ENCODE measurements at places on chromosomes 16 and 17.

GRCh38 chr16:15970202-15970601 lies 20.8 kb downstream of the ABCC1 start:
- DNase-seq = no peak

- DNase-seq = no peak
Measured at GRCh38 chr17:17420082-17420481, 56.7 kb upstream of the MED9 start.

DNA sequence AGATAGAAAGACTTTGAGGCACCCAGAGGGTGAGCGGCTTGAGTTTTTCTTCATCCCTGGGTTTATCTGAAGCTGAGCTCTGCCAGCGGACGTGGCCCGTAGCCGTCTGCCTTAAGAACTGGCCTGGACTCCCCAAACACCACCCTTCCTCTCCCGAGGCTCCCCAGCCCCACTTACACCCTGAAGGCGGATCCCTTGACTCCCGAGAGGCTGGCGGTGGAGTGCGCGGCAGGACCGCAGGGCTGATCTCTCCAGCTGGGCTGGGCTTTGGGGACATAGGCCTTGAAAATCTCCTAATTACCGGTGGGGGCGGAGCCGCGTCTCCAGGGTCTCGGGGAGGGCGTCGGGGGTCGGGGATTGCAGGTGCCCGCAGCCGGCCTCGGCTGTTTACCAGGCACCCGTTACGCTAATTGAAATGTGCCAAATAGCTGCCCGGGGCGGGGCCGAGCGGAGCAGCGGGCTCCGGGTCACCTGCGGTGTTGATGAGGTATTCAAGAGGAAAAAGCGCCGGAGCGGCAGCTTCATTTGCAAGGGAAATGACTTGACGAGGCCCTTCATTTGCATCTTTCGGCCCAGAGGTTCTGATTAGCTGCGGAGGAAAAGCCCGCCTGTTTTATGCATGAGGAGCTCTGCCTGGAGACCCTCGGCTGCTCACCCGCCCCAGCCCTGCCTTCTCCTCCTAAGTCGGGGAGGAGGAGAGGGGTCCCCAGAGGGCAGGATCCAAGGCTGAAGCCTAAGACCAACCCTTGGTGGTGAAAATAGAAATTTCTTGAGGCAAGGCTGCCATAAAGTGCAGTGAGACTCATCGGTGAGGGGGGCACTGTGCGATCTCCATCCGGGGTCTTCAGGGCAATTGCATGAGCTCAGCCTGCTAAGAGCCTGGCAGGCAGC lies 100.7 kb downstream of the MGAT5B start:
- DNase-seq = no peak

DNA sequence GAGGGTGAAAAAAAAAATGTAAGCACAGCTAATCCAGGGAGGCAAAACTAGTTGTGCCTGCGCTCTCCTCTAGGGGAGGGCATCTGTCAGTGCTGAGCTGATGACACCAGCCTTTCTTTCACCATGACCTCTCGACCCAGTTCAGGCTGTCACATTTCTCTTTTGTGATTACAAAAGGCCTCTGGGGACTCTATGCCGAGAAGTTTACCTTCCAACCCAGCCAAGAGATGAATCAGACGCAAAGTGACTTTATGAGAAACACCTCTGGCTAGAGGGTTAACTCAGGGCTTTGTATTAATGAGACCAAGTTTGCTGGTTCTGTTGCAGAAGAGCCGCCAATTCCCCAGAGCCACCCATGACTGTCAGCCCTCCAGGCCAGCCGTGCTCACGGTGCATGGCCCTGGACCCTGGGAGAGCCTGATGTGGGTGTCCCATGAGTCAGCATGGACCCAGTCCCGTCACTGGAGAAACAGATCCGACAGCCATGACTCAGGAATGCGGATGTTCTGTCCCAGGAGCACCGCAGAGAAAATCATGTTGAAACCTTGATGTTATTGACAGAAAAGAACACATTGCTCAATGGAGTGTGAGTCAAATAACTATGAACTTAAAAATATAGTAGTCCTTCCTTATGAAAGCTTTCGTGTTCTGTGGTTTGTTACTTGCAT lies 437.2 kb downstream of the HS3ST3B1 start:
- peak; percentile 98 for DNase-seq

DNA sequence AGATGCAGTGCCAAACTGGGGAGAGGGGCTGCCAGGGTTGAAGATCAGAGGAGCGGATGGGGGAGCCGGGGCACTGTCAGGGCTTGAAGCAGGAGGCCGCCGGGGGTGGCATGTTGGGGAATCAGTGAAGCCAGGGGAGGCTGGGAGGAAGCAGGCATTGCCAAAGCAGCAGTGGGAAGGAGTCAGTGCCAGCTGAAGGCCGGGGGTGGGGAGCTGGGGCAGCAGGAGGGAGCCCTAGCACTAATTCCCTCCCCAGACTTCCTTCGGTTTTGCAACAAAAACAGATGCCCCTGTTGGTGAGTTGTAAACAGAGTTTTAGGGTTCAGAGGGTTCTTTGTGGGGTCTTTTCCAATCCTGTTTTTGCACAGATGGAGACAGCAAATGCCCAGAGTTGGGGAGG lies 10.9 kb upstream of the TAC4 start:
- no peak for DNase-seq

DNA sequence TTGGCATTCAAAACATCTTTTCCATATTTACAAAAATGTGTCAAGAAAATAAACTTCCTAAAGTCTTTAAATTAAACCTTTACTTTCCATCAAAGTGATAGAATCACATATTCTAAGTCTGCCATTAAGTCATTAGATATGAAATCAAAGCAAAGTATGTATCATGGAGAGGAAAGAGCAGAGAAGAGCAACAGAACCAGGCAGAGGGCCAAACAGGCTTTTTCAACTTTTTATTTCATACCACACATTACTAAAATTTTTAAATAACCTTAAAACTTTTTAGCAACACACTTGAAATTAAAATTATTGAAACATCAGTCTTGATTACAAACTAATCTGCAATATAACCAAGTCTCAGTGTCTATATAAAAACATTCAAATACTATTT lies 13.8 kb downstream of the SIAH1 start:
- DNase-seq = no peak

- no peak for DNase-seq
Measured at GRCh38 chr16:84933774-84934631, 77.3 kb downstream of the ZDHHC7 start.

- DNase-seq = no peak
Measured at GRCh38 chr16:84738255-84739038, 38.6 kb downstream of the USP10 start.

GRCh38 chr17:71004413-71004812 lies 835.1 kb downstream of the KCNJ2 start:
- no peak for DNase-seq

- DNase-seq = no peak
Measured at GRCh38 chr17:33375103-33375502, 82.0 kb upstream of the ASIC2 start.

- no peak for DNase-seq
Measured at GRCh38 chr16:58119509-58119845, 9.7 kb downstream of the CFAP20 start.

DNA sequence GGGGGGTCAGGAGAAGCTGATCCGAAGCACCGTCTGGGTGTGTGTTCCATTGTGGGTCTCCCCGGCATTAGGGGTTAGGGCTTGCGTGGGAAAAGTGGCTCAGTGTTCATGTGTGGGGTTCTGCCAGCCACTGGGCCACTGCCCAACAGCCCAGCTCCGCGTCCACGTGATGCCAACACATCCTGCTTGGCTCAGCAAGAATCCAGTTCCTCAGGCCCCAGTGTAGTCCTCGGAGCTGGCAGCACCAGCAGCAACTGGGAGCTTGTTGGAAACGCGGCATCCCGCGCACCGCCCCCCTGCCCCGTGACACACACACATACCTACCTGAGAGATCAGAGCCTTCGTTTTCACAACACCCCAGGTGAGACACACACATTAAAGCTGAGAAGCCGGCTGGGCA lies 18.9 kb downstream of the LGALS9 start:
- no peak for DNase-seq

DNA sequence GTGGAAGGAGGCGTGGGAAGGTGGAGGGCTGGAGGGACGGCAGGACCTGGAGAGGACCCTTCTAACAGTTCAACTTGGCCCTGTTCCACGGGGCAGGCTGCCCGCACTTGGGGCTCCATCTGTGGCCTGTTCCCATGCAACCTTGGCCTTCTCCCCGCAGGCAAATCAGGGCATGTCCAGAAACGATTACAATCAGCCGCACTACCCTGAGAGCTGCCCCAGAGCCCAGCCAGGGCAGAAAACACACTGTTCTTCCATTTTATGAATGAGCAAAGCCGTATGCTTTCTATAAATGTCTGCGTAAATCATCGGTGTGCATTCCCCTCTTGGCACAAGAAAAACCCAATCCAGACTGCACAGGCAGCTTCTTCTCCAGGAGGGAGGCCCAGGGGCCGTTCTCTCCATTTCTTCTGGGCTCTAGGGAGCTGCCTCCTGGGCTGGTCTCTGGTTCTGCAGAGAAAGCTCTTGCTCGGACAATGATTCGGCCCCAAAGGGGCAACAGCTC lies 228.7 kb downstream of the SOX9 start:
- no peak for DNase-seq

DNA sequence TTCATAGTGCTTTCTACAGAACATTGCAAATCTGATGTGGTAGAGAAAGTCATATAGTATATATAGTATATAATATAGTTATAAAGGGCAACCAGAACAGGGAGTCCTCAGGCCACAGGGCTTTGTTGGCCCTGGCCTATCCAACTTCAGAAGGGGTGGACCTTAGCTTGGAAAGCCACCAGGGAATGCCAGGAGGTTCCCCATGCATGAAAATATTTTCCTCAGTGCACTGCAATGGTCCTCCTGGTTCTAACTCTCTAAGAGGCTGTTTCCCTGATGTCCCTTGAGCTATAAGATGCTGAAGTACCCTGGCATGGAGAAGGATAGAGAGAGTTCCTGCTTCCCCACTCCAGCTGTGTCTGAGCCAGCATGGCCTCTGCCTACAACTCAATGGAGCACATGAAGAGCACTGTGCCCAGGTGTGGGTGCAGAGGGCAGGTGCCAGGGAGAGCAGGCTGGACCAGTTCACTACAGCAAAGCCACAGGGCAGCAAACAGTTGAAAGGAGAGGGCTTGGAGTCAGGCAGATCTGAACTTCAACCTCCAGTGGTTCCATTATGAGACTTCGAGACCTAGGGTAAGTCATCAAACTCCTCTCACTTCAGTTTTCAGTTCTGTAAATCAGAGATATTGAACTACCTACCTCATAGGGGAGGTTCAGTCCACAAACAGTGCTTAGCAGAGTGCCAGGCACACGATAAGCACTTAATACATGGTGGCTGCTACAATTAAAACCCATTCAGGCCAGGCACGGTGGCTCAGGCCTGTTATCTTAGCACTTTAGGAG lies 183.1 kb downstream of the SALL1 start:
- DNase-seq = no peak

DNA sequence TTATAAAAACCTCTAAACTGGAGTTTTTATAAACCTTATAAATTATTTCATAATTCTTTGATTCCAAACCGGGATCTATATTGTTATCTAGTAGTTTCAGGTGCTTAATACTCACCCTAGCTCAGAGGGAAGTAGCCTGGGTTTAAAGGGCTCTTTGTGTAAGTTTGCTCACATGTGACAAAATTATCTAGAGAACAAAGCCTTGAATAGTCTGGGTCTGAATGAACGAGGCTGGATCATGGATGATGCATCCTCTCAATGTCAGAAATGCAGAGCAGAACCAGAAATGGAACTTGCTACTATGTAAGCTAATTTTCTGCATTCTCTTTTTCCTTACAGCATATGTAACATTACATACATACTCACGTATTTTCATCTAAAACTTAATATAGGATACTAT lies 103.9 kb upstream of the NETO2 start:
- DNase-seq = no peak

DNA sequence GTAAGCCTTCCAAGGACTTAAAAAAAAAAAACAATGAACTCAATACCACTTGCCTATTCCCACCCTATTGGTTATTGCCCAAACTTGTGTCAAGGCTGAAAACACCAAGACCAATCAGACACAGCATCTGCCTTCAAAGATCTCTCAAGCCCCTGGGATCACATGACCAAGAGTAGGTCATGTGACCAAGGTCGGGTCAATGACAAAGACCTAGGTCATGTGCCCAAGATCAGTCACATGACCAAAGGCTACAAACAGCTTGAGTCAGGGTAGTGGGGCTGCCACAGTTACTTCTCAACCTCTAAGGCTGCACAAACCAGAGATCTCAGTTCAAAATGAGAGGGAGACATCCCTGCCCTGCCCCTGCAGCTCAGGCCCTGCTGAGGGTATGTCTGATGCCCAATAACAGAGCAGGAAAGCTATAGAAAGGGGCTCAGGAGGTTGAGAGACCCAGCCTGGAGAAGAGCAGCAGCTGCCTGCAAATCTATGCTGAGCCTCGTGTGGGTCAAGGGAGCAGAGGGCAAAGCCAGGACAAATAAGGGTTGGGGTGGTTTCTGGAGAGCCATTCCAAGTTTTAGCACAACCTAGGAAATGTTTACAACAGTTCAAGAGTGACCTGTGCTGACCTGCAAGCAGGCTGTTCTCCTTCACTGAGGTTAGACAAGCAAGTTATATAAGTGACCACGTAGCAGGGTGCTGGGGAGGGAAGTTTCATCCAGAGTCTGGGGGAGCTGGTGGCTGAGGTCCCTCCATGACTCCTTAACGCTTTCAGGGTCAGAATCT lies 48.8 kb downstream of the PIMREG start:
- DNase-seq = no peak

DNA sequence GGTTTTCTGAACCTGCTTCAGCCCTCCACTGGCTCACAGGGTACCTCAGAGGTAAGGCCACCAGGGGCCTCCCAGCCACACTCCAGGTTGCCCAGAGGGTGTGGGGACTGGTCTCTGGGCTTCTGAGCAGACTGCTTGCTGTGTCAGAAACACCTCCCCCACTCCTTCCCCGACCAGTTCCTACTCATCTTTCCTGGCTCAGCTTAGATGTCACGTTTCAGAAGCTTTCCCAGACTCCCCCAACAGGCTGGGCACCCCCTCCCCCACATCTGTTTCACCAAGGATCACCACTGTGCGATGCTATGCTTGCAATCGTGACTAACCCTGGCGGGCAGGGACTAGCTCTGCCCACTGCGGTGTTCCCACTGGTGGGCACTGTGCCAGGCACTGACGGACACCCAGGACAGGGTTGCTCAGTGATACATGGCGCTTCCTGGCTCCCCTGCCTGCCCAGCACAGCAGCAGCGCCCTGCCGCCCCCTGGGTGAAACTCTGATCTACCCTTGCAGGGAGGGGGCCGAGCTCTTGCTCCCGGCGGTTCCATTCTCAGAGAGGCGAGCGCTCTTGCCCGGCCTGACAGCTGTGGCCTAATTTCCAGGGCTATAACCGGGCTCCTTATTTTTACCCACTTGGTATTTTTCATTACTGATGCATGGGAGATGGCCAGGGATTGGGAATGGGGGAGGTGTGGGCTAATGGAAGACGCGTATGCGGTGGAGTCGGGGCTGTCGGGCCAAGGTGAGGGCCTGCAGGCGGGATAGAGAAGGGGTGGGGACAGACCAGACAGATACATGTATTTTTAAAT lies 29.4 kb upstream of the MTSS2 start:
- peak; percentile 98 for DNase-seq

- no peak for DNase-seq
Measured at GRCh38 chr16:9836118-9836736, 346.0 kb downstream of the GRIN2A start.

- no peak for DNase-seq
Measured at GRCh38 chr17:40168262-40168832, 8.9 kb upstream of the RAPGEFL1 start.

Data from GM04503 (cell line).